SK-N-DZ (cell line): ENCODE measurements at places on chromosomes 2 and 18.

DNA sequence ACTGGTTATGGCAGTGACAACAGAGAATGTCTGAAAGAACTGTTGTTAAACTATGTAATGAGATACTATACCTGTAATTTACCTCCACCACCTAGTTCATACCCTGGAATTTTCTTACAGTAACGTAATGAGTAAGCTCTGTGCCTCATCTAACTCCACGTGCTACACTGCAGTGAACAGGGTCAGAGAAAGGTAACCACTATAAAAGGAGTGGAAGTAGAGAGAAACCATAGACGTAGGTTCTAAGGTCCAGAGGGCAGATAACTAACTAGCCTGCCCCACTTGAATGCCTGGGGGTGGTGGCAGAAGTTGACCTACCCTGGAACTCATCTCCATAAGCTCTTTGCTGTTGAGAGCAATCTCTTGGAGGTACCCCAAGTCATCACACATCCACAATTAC, 32.0 kb upstream of the B4GALT6 start:
- DNase-seq = no peak

GRCh38 chr2:101608408-101609310, 88.8 kb upstream of the MAP4K4 start:
- DNase-seq = no peak

DNA sequence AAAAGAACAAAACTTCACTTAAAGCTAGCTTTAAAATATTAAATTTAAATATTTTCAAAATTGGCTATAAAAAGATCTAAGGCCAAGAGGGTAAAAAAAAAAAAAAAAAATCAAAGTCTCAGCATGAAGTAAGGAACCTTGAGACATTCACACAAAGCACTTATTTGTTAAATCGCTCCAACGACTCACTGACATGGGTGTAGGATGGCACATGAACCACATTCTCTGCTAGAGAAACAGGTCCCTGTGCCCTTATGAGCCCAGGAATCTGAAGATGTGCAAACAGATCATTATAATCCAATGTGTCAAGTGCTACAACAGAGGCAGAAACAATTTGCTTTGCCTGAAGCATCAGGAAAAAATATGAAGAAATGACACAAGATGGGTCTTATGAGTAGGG, 13.8 kb downstream of the LAPTM4A start:
- no peak for DNase-seq

DNA sequence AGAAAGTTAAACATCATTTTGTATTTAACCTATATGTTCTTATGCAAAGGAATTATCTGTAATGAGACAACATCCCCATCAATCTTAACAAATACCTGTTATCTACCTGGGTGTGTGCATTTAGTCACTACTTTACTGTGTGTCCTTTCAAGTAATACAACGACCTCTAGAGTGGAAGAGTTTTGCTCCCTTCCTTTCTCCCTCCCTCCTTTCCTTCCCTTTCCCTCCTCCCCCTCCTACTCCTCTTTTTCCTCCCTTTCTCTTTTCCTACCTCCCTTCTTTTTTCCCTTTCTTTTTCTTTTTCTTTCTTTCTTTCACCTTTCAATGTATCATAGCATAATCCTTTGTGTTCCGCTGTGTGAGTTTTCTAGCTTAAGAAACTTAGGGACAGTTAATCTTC, 532.3 kb downstream of the SLC4A3 start:
- DNase-seq = no peak

DNA sequence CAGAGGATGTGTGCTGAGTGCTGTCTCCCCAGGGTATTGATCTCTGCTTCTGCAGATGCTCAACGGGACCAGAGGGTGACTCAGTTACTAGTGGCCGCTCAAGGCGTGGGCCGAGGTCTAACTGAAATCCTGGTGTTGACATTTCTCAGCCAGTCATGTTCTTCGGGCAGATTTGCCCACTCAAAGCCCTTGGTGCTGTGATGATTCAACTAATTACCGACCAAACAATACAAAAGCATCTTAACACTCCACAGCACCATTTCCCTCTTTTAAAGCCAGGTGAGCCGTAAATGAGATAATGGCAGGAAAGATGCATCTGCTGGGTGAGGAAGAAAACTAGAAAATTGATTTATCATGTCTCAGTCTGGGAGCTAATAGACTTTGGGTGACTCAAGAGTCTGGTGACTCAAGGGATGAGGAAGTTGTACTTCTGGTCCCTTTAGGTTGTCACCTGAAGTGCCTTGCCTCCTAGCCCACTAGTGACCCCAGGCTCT, 32.7 kb upstream of the PRLH start:
- DNase-seq = no peak
